ENCODE measurements at places on chromosomes 5 and 9.

DNA sequence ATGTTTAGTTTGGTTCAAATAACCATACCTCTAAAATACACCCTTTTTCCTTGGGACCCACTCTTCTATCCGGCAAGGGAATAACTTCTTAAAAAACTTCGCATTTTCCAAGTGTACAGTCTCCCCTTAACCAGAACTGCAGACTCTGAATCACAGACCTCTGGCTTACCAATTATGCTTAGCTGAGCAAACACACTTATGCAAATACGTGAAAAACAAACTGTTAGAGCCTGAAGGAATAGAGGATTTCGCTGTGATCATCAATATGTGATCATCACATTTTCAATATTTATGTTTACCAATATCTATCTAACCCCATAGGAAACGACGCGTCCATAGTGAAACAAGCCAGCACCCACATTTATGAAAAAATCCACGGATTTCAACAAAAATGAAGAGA, 1.3 kb downstream of the LPAR1 start:
- no peak for DNase-seq

GRCh38 chr5:151154931-151155774, 2.4 kb downstream of the ANXA6 start:
- DNase-seq: no peak

DNA sequence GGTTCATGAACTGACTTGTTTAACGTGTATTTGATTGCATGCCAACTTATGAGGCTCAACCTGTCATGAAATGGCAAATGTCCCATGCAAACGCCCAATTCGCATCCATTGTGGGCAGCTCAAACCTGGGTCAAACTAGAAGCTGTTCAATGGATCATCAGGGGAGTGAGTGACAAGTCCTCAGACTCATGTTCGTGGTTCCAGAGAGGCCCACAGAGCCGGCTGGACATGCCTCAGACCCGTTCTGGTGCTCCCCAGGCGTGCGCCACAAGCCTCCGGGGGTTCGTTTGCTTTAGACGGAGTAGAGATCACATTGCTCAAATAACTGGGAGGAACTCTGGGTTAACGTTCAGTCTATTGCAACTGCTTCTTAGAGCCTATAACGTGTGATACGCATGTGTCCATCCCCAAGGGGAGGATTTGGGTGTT, 15.0 kb downstream of the GFI1B start:
- DNase-seq: no peak

DNA sequence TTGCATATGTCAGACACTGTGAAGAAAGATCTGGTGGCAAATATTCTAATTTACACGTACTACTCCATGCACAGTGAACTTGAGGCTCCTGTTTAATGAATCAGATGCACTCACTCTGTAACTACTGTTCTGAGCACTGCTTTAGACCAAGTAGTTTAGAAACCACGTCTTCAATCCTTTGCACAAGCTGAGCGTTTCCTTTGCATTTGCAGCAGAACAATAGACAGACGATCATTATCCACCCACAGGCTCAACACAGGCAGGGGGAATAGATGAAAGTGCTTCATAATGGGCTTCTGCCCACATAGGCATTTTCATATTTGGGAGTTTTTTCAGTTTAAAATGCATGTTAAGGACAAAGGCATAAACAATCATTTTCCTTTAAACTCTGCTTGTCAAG, 423.3 kb upstream of the ADAMTS16 start:
- DNase-seq: no peak

- no peak for DNase-seq
Observed at GRCh38 chr5:120638449-120638848, 174.3 kb downstream of the PRR16 start.

- DNase-seq: no peak
Observed at GRCh38 chr5:18881615-18882014, 1106.4 kb downstream of the CDH18 start.

DNA sequence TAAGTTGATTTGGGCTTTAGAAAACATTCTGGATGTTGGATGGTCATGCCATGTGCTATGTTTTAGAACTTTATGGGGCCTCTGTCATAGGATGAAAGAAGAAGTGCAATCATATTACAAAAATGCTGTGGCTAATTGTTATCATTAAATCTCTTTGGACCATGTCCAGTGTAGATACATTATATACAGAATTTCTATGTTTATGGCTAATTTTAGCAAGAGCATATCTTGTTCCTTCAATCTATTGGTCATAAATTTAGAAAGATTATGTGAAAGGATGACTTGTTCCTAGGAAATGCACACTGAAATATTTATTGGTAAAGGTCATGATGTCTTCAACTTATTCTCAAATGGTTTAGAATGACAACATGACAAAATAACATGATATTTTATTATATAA, 42.4 kb upstream of the ELL2 start:
- no peak for DNase-seq

- peak; percentile 55 for DNase-seq
Observed at GRCh38 chr9:16901590-16901989, 31.1 kb upstream of the BNC2 start.

GRCh38 chr5:125503946-125504345, 757.5 kb upstream of the ZNF608 start:
- no peak for DNase-seq

- no peak for DNase-seq
Observed at GRCh38 chr5:147430628-147431027, 79.2 kb downstream of the DPYSL3 start.

DNA sequence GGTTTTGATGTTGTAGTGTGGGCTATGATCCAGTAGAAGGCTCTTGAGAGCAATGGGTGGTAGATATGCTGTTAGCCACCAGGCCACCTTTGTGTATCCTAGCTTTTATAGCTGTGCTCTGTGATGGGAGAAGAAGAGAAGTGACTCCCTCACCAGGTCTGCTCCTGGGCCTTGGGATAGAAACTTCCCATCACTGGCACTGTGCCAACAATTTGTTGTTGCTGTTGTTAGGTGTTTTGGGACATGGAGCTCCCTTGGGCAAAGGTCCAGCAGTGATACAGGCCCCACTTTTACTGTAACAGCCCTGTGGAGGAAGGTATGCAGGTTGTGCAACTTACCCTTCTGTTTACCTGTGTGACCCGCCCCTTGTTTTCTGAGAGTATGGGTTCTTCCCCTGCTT, 570.9 kb upstream of the GRIN3A start:
- no peak for DNase-seq

GRCh38 chr5:72615061-72615460, 107.9 kb upstream of the ZNF366 start:
- no peak for DNase-seq

GRCh38 chr5:164772122-164772521, 1266.7 kb downstream of the MAT2B start:
- DNase-seq: no peak

- no peak for DNase-seq
Observed at GRCh38 chr9:95103281-95103771, 214.2 kb downstream of the FANCC start.

- no peak for DNase-seq
Observed at GRCh38 chr9:134686896-134687295, 45.3 kb downstream of the COL5A1 start.

GRCh38 chr5:124745928-124746915, at the start of gene ZNF608:
Gene ZNF608, minus strand, starts transcription at chr5:124746639. Its CDS starts 1,650 bp downstream, at chr5:124744989.
- DNase-seq: no peak

GRCh38 chr5:80620211-80620610, 34.2 kb upstream of the MSH3 start:
- DNase-seq: peak; percentile 17

DNA sequence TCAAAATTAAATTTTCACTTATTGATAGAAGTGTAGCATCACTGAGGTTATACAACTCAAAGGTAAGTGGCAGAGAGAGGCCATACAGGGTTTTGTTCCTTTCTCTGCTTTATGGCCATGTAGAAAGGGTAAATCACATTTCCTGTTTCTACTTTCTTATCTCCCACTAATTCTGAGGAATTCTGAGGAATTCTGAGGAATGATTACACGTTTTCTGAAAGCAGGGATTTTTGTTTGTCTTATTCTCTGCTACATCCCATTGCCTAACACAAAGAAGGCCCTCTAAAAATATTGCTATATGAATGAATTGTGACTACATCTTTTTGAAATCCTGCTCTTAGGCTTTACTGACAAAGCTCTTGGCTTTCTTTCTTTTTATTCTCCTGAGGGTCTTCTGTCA, 516.9 kb upstream of the ZNF608 start:
- no peak for DNase-seq

DNA sequence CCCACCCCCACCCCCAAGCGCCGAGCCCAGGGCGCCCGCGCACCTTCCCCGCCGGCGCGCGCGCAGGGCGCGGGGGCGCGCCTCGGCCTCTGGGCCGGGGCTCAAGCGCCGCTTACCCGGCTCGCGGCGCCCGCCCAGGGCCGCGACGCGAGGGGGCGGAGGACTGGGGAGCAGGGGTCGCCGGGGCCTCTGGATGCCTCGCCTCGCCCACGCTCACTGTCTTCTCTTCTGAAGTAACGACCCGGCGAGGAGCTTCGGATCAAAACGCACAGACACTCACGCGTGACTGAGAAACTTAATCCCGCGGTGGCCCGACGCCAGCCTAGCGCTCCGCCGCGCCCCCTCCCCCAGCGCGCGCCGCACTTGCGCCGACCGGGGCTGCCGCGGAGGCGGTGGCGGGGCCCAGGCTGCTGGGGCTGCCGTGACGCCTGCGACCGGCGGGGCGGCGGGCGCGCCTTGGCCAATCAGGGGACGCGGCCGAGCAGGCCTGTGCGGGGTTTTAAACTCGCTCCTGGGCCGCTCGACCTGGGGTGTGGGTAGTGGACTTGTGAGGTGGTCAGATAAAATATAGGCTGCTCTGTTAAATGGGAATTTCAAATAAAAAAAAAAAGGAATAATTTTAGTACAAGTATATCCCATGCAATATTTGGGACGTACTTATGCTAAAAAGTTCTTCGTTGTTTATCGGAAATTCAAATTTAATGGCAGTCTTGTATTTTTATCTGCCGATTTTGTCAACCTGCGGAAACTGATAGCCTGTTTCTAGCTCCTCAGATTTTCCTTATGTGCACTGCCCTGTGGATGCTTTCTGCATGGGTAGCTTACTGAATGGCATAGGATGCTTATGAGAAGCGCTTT, at the start of gene MPDZ:
Gene MPDZ, minus strand, starts transcription at position 409 of the 858 bp plus-strand sequence. CDS start 29,377 bp downstream, outside the sequence.
- DNase-seq: no peak

DNA sequence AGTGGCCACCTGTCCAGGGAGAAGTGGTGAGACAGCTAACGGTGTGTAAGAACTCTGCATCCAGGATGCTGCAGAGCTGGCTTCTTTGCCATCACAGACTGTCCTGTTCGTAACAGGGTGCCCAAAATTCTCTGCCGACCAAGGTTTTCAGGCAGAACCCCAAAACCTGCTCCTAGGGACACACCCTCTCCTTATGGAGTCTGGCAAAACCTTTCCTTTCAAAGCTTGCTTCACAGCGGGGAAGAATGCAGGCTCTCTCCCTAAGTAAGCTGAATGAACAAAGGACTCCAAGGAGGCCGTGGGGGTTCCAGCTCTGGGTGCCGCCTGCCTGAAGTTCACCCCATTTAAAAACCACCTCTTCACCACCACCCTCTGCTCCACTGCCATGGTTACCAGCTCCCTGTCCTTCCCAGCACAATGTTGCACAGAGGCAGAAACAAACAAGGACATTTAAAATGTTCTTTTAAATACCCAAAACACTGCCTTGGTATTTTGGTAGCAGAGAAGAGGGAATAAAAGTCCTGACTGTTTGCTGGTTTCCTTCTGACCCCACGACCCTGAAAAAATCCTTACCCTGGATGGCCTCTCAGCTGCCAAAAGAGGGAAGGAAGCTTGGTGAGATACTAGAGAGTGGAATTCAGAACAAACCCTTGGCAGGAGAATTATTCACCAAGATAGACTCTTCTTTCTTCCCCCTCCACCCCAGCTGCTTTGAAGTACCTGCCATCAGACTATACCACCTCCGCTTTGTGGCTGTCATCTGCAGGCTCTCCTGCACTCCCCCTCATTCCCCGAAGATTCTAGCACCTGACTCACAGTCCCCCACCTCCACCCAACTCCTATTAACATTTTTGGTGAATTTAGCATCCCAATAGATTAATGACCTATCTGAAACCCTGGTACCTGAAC, 7.1 kb upstream of the KLF9 start:
- no peak for DNase-seq

DNA sequence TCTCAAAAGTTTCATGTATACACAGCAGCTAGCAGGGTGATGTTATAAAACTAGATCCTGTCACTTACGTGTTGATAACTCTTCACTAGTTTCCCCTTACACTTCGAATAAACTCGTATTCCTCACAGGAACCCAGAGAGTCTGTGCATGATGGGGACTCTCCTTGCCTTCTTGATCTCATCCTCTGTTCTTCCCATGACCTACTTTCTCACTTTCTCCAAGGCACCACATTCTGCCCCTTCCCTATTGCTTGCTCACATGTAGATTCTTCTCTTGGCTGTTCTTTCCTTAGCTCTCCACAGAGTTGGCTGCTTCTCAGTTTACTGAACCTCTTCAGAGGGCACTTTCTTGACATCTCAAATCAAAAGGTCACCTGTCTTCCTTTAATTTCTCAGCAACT, 1.2 kb upstream of the AOPEP start:
- DNase-seq: no peak

GRCh38 chr5:146249801-146250200, 46.4 kb downstream of the RBM27 start:
- no peak for DNase-seq

GRCh38 chr9:68822596-68823165, 117.6 kb downstream of the PIP5K1B start:
- DNase-seq: no peak

- DNase-seq: no peak
Observed at GRCh38 chr9:104899759-104900247, 28.2 kb downstream of the ABCA1 start.

- no peak for DNase-seq
Observed at GRCh38 chr5:133783481-133783880, 171.1 kb upstream of the FSTL4 start.

DNA sequence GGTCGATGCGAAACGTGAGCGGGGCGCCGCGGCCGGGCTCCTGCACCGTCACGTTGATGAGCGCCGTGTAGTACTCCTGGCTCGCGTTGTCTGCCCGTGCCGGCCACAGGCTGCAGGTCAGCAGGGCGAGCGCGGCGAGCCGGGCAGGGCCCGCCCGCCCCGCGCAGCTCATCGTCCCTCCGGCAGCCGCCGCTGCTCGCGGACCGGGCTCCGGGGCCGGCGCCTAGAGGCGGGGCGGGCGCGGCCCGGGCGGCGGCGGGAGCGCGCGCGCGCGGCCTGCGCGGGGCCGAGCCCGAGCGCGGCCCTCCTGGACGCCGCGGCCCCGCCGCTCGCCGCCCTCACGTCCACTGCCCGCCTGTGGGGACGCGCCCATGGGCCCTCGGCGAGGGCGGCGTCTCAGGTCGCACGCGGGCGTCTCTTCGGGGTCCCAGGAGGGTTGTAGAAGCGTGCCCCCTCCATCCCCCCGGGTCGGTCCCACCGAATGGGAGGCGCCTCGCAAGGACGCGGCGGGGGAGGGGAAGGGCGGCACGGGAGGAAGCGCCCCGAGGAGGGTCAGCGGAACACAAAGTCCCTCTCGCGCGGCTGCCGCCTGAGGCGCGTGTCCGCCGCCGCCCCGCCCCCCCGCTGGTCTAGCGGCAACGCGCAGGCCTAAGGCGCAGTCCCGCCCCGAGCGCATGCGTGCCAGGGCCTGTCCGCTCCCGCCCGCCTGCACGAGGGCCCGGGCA, at the start of gene RNF130:
Gene RNF130, minus strand, starts transcription at position 229 of the 725 bp plus-strand sequence. Its CDS starts 57 bp downstream, at position 172.
- DNase-seq: peak; percentile 56
